Stimulated activated naive CD4-positive, alpha-beta T cell treated with Interleukin-2 at 50 U/mL for 16 hours (primary cell): ENCODE measurements at places on chromosomes 11 and 22.

DNA sequence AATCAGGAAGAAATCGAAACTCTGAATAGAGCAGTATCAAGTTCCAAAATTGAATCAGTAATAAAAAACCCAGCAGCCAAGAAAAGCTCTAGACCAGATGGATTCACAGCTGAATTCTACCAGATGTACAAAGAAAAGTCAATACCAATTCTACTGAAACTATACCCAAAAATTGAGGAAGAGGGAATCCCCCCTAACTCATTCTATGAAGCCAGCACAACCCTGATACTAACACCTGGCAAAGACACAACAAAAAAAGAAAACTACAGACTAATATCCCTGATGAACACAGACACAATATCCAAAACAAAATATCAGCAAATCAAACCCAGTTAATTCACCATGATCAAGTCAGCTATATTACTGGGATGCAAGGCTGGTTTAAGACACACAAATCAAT, 97.7 kb downstream of the ZC3H12C start:
- DNase-seq, result no peak

DNA sequence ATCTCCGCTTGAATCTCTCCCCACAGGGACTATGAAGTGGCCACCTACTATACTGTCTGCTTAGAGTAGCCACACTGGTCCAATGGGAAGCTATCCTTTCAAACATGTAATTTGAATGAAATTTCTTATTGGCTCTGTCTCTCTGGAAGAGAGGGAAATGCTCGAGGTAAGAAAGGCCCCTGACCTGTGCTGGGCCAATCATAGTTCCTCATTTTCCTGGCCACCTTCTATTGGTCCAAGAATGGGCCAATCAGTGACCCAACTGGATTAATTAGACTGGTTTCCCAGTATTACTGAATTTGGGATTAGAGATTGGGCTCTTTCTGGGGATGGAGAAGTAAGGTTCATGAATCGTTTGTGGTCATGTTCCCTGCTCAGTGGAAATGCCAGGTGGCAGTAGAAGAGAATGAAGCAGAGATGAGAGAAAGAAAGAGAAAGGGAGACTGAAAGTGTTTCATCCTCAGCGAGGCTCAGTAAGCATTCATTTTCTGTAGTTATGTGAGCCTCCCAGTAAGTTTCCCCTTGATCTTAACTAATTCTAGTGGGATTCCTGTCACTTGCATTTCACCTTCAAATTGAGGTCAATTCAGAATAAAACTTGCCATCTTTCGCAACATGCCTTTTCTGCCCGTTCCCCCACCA, 8.4 kb upstream of the MMP20 start:
- no peak for DNase-seq

DNA sequence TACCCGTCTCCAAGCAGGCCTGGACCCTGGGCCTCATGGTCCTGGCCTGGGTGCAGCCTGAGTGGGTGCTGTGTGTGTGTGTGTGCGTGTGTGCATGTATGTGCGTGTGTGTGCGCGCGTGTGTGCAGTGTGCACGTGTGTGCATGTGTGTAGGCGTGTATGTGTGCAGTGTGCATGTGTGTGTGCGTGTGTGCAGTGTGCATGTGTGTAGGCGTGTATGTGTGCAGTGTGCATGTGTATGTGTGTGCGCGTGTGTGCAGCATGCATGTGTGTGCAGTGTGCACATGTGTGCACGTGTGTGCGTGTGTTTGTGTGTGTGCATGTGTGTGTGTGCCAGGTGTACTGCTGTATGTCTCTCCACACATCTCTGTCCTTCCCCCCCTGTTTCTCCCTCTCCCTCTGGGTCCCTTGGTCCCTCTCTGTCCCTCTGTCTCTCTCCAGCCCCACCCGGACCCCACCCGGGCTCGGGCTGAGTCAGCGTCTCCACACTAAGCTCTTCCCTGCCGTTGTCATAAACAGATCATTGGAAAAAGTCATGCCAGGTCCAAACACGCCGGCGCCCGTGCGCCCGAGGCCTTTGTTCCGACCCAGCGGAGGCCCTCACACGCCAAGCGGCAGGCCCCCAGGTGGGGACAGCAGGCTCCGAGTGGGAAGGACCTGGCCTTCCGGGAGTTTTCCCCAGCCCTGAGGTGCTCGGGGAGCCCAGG, 34.0 kb downstream of the WNT7B start:
- DNase-seq, result no peak

- no peak for DNase-seq
Observed at GRCh38 chr11:61390161-61390560, 2.2 kb upstream of the TMEM216 start.

GRCh38 chr11:119085437-119085847, 761 bp downstream of the HMBS start:
- peak; percentile 37 for DNase-seq

GRCh38 chr22:36220451-36220921, 18.8 kb downstream of the APOL2 start:
- no peak for DNase-seq

DNA sequence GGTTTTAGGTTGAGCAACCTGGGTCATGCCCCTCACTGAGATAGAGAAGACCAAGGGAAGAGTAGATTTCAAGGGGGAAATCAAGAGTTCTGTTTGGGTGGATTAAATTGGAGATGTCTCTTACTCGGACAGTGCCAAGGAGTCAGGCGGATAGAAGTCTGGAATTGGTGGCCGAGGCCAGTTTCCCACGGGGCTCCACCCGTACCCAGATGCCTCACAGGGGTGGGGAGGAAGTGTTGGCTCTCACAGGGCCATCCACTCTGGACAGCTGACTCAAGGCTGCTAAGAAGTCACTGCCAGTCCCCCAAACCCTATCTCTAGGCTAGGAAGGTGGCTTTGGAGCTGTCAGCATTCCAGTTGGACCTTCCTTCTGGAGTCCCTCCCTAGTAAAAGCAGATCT, 79.1 kb upstream of the TIMP3 start:
- no peak for DNase-seq

- no peak for DNase-seq
Observed at GRCh38 chr22:31327806-31328543, 18.2 kb downstream of the PATZ1 start.

DNA sequence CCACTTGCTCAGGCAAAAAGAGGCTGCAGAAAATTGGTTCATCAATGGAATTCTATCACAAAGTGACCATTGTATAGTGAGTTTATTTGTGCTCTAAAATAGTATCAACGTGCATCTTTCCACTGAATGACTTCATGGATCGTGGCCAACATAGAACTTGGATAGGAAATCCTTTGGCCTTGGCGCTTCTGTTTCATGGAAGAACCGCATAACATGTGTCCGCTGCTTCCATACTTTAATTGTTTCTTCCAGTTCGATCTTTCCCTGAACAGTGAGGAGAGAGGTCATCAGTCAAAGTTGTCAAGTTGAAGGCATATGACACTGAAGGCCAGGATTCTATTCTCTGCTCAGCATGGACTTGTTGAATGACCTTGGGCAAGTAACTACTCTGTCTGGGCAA, 4.5 kb downstream of the NDUFA6 start:
- no peak for DNase-seq

DNA sequence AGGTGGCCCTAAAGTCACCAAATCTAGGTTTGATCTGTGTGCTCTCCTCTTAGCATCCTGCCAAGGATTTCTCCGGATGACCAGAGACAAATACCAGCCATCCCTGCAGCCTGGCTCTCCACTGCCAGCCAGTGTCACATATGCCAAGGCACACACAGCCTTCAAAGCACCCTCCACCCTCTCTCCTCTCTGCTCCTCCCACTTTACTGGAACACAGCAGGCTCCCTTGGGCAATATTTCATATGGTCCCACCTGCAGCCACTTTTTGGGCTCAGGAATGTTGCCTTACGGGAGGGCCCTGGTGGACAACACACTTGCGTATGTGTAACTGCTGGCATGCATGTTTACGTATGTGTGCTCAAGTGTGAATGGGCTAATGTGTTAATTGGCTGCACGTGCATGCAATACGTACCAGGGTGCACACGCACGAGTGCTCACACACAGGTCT, 183.9 kb downstream of the CEP164 start:
- DNase-seq, result no peak
